ENCODE measurements at places on chromosomes 1 and 21.

DNA sequence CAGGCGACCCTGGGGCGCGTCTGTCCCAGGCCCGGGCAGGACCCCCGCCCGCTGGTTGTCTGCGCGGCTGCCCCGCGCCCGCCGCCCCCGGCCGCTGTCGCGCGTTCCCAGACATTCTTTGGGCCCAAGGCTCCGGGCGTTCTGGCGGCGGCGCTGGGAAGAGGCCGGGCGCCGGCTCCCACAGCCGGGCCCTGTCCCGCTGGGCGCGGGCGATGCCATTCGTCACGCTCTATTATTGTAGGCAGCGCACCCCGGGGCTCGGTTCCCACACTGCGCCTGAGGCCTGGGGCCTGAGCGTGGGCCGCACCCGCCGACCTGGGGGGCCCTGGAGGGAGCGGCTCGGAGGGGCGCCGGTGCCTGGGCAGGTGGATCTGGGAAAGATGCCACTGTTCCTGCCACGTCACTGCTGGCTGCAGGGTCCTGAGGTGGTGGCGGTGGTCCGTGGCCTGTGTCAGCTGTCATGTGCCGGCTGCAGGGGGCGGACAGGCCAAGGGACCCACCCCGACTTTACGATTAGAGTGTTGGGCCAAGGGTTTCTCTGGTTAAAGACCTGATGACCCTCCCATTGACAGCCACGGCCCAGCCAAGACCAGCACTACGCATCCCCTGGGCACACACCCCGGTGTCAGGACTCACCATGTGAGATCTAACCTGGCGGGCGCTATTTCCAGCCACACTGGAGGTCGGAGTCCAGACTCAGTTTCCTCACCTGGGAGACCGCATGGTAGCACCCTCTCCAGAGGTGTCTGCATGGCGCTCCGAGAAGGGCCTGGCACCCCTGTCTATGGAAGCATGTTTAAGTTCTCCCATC is 55.1 kb upstream of the ADARB1 start:
- no peak for DNase-seq

DNA sequence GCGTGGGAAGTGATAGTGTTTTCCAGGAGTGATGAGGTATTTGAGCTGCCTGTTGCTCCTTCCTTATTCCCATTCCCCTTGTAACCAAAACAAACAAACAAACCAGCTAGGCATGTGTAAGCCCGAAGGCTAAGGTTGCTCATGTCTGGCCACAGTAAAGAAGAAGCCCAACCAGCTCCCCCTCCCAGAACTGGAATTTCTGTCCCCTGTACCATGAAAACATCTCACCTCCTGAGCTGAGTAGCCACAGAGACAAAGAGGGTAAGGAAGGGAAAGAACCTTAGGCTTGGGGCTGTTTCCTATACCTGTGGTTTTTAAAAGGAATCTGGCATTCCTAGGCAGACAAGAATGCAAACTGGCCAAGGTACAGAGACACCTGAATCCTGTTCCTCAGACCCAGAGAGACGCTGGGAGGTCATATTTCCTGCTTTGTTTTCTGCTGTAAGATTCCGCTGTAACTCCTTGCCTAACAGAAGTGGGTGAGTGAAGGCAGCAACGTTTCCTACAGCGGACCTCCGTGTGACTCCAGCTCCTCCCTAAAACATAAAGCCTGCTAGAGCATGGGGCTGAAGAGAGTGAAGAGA is 41.7 kb upstream of the RAB4A start:
- DNase-seq: no peak

DNA sequence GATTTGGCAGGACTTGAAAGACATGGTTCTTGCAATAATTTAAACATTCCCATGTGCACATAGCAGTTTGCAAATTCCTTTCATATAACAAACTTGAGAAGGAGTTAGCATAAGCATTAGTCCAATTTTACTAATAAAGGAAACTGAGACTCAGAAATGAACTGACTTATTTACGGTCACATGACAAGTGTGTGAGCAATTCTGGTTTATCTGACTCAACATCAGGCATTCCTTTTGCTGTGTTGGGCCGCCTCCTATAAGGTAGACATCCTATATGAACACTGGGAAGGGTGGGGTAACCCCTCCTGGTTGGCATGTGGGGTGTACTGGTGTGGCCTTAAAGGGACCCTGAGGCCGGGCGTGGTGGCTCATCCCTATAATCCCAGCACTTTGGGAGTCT is 8.5 kb upstream of the CPT2 start:
- no peak for DNase-seq

GRCh38 chr1:184646824-184647223 is 107.8 kb downstream of the EDEM3 start:
- DNase-seq: no peak

GRCh38 chr1:173020138-173020750 is 30.5 kb downstream of the TNFSF18 start:
- no peak for DNase-seq

GRCh38 chr1:240522122-240522822 is 89.7 kb downstream of the GREM2 start:
- DNase-seq: no peak

GRCh38 chr1:1895456-1896336 is 4.8 kb upstream of the GNB1 start:
- DNase-seq: no peak

- DNase-seq: no peak
These were observed 416.3 kb downstream of the GPATCH2 start for GRCh38 chr1:217214551-217214950.

DNA sequence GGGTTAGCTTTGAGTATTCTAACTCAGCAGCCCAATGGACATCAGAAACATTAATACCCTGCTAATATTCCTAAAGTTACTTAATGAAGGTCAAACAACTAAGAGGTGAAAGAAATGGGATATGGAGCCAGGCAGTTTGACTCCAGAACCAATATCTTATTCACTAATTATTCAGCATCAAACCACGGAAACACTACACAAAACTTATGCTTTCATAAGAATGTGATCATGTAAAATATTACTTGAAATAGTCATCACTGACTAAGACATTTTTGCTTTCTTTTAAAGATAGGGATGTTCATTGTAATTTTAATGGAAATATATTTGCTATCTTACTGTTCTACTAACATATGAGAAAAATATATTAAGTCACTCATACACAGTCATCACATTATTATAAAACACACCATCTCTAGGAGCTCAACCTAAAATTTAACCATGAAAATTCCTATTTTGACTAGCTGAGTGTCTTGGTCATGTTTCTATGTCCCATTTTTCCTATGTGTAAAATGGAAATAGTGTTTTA is 240.9 kb downstream of the KCTD3 start:
- no peak for DNase-seq

DNA sequence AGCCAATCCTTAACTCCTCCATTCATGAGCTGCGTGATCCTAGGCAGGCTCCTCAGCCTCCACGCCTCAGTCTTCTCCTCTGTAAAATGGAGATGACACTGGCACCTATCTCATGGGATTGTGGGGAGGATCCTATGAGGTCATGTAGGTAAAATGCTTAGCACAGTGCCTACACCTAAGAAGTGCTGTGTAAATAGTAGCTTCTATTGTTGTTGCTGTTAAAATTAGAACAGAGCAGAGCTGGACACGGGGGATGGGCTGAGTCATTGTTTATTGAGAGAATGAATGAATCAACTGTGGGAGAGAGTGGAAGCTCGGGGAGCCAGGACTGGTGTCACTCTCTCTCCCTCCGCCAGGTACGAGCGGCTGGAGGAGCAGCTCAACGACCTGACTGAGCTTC is 43.0 kb downstream of the TMCC2 start:
- DNase-seq: no peak

DNA sequence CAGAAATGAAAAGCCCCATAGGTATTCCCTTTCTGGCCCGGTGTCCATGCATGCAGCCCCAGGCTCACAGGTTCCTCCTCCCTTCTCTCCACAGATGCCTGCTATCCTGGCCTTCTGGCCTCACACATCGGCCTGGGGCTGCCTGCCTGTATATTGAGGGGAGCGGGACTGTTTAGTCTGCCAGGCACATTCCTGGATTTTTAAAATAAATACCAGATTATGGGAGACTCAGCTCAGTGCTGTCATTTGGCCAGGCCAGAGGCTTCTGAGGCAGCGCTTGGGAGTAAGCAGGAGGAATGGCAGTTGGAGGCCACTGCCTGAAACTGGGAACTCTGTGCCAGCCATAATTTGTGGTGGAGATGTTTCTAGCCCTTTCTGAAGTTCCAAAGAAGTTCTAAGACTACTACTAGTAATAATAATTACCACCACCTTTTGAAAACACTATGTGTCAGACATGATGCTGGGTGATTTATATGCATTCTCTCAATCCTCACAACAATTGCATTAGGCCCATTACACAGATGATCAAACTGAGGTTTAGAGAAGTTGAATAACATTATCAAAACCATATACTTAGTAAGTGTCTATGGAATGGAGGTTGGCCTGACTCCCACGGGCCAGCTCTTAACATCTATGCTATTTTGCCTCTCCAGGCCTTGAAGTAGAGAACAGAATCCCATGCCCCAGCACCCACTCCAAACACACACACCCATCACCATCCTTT is 107.6 kb downstream of the PLXNA2 start:
- no peak for DNase-seq

DNA sequence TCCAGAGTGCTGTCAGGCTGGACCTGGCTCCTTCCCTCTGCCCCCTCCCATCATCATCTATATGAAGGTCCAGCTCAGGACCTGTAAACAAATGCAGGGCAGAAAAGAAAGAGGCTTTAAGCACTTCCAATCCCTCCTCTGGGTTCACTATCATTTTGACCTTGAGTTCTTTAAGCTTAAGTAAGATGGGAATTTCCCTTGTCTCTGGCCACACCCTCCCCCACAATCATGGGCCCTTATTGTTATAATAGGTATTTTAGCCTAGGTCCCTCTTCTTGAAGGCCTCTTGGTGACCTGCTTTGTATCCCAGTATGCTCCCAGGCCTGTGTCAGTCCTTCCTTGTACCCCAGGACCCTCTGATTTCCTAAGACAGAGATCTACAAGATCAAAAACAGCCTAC is 45.1 kb upstream of the EPS15 start:
- DNase-seq: no peak

- no peak for DNase-seq
These were observed 118.0 kb downstream of the ACTL8 start for GRCh38 chr1:17873007-17873675.

DNA sequence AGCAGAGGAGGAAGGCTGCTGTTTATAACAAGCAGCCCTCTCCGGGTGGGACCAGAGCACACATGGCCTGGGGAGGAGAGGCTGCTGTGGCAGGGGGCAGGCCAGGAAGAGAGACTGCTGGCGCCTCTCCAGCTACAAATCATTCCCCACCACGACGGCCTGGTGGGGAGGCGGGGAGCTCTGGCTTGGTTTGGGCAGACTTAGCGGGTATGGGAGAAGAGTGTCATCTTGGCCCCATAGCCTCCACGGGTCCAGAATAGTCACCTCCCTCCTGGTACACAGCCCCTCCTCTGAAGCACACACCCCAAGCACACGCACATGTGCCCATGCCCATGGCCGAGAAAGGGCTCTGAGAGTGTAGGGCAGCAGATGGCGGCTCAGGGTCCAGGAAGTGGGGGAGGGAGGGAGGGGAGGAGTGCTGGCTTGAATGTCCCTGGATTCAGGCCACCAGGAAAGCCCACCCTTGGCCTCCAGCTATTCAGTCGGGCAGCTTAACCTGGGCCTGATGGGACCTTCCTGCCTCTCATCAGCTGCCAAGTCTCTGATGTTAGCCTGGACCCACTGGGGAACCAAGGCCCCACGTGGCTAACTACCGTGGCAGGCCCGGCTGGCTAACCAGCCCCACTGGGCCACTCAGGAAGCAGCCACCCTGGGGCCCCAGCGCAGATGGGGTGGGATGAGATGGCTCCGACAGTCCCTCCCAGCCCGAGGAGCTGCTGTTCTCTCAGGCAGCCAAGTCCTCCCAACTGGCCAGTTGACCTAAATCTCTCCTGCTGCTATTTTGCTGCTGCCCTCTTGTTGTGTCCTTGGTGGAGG is 10.9 kb downstream of the LRP8 start:
- no peak for DNase-seq

DNA sequence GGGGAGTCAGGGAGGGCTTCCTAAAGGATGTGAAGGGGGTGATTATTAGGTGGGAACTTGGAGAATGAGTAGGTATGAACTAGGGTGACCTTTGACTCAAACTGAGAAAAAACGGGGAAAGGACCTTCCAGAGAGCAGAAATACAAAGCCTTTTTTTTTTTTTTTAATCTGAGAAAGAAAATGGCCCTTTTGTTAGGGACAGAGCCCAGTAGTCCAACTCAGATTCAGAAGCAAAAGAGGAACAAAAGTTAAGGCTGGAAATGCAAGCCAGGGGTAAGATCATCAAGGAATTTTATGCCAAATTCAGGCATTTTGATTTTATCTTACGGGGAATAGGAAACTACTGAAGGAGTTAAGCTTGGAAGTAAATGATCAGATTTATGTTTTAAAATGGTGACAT is 96.0 kb upstream of the SMYD2 start:
- DNase-seq: no peak

DNA sequence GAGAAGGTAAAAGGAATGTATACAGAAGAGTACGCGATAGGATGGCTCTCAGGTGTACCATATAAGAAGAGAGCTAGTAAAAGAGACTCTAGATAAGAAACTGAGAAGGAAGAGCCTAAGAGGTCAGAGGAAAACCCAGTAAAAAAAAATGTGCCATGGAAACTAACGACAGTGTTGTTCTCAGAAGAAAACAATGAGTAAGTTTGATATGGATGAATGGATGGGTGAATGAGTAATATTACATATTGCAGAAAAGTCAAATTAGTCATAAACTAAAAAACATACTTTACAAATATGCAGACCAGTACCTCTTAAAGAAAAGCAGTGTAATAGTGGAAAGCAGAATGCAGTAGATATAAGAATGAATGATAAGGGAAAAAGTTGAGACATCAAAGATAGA is 316.2 kb downstream of the HMCN1 start:
- DNase-seq: no peak

DNA sequence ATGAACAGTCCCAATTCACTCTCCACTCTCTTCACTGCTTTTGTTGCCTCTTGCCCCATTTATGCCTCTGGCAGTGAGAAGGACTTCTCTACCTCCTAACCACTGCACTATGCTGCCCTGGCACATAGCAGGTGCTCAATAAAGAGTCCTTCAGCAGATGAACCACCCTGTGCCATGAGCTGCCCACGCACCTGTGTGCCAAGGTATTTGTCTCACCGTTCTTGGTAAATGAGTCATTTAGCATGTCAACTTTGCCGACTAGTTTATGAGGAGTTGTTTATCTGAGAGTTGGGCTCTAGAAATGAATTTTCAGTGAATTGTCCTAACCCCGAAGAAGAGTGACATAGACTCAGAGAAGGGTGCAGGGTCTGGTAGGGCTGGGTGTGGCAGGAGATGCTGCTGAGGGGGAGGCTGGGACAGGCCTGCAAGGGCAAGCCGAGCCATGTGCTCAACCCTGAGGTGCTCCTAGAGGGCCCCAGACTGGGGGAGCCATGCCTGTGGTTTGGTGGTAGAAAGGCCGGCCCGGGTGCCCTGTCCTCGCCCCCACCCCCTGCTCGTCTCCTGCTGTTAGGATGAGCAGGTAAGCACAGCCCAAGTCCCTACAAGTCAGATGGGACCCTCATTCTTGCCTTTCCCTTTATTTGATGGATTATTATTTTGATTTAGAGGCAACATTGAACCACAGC is 654.5 kb downstream of the MATN1 start:
- DNase-seq: no peak
